ENCODE measurements at places on chromosomes 16 and 17.

- no peak for DNase-seq
Observed at GRCh38 chr17:49820773-49821172, 27.1 kb downstream of the TAC4 start.

GRCh38 chr17:82640036-82640435, 8.2 kb downstream of the WDR45B start:
- no peak for DNase-seq

DNA sequence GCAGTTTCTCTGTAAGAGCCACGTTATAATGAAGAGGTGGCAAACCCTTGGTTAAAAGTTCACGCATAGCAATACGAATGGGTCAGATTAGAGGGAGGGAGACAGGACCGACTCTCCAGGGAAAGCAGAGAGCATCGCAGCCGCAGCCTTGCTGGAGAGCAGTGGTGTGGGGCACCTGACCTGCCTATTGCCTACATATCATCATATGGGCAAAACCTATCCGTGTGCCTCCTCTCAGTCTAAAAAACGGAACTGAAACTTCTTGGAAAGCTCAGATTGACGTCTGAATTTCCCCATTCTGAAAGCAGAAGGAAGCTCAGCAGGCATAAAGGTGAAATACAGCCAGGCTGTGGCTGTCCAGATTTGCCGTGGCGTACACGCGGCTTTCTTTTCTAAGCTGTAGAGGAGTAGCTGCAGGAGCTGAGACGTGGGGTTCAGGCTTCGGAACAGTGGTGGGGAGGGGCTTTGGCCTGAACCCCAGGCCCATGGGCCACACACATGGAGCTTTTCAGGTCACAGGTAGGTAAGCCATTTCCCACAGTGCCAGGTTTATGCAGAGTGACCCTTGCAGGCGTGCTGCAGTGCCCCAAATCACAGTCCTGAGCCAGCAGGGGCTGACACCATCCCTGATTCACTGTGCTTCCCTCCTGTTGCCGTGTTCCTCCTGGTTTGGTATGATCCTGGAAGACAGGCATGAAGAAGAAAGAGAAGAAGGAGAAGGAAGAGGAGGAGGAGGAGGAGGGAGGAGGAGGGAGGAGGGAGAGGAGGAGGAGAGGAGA, 41.6 kb upstream of the TNRC6C start:
- DNase-seq, result no peak

DNA sequence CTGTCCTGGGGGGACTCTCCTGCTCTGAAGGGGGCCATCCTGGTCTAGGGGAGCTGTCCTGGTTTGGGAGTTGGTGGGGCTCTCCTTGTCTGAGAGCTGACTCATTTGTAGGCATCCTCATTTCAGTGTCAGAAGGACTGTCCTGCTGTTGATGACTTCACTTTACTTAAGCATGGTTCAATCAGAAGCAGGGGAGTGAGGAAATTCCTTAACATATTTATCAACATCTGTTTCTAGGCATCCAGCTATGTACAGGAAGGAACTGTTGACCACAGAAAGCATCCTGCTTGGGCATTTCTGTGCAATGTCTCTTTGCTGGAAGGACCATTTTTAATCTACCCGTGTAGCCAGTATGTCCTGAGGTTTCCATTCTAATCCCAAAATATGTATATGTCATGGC, 502.7 kb upstream of the HSBP1 start:
- DNase-seq, result no peak

GRCh38 chr17:32298298-32298697, 32.7 kb downstream of the RHBDL3 start:
- no peak for DNase-seq

DNA sequence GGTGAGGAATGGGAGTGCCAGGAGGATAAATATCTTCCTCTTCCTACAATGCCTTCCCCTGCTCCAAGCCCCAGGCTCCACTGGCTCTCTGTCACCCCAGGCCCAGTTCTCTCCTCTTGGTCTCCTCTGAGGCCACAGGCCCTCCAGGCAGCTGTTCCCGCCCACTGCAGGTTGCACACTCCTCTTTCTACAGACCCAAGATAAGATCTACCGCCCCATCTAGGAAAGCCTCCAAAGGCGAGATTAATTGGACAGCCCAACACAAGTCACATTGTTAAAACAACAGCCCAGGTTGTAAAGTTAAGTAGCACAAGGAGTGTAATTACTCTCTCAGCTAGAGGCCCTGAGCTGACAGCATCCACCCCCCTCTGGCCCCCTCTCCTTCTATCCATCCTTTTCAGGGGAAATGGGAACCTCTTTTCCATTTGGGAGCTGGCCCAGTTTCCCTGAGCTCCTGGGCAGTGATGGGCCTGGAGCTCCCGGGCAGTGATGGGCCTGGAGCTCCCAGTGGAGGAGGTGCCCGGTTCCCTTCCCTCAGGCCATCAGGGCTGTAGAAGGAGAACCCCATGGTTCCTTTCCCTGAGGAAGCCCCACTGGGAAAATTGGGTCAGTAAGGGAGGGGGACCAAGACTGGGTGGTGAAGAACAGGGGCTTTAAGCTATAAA, 7.3 kb downstream of the DLX4 start:
- DNase-seq, result no peak
